CD8-positive, alpha-beta memory T cell (primary cell): ENCODE measurements at places on chromosomes 1 and 21.

- no peak for DNase-seq
These were observed 64.6 kb downstream of the KDM1A start for GRCh38 chr1:23083714-23084480.

DNA sequence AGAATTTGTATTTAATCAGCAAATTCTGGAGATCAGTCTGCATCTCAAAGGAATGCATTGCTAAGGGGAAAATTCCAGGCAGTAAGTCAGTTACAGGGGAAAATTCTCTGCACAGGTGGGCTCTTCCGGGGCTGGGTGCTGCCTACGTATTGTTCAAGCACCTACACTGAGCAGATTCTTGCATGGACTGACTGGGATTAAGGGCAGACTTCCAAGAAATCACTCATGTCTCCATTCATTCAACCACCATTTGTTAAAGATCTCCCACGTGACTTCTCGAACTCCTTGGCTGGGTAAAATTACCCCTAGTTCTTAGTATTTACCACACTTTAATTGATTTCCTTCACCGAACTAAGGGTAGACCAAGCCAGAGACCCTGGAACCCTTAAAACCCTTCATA is 28.2 kb upstream of the KCNE1 start:
- no peak for DNase-seq

DNA sequence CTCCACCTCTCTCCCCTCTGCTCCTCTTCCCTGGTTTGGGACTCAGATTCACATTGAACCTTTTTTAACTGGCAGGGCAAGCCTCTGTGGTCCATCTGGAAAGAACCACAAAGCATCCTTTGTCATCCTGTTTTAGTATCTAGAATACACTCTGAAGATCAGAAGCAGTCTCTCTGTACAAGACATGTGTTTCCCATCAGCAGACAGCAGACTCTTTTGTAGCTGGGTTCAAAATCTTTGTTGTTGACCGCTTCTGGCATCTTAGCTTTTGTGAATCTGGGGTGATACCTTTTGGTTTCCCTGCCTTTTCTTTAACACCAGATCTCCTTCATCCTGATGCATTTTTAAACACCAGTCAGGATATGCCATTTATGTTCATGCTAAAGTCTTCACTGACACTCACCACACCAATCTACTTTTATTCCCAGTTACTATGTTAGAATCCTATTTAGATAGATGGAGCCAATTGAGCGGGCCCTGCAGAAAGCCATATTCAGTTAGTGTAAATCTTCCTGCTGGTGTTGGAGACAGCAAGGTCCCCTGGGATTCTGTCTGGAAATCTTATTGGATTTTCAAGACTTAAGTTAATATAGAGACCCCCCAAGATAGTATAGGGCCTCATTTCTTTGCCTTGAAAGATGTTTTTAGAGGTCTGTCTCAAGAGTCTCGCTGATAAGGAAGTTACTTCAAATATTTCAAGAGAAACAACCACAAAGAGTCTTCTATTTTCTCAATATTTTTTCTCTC is 51.1 kb downstream of the ST6GALNAC3 start:
- no peak for DNase-seq

GRCh38 chr1:5861871-5862825 is 130.1 kb downstream of the NPHP4 start:
- no peak for DNase-seq

GRCh38 chr21:38242061-38242460 is 14.7 kb upstream of the KCNJ15 start:
- no peak for DNase-seq

DNA sequence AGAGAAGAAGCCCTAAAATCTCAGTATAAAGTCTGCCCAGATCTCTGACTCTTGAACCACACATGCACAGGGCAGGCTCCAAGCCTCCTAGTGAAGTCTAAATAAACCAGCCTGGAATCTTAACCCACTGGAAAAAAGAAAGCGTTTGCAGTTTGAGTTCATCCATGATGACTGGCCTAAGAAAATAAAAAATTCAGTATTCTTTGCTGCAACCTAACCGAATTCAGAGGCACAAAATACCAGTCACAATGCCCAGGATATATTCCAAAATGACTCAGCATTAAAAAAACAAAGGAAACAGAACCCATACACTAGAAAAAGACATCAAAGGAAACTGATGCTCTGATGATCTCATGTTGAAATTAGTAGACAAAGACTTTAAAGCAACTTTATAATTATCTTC is 269.2 kb downstream of the SDCCAG8 start:
- DNase-seq, result no peak

GRCh38 chr21:42570841-42571387 is 57.3 kb downstream of the SLC37A1 start:
- DNase-seq, result no peak

DNA sequence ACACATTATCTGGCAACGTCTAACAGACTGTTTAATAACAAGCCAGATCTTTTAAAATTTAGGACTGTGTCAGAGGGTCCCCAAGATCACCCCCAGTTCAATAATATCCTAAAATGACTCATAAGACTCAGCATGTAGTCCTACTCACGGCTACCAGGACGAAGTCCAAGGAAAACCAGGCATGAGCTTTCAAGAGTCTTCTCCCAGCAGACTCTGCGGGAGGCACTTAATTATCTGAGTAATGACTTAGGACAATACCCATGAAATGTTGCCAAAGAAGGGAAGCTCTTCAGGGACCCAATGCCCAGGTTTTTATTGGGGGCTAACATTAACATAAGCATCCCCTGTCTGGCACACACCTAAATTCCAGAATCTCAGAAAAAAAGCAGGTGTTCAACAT is 7.0 kb downstream of the HFM1 start:
- DNase-seq, result no peak

DNA sequence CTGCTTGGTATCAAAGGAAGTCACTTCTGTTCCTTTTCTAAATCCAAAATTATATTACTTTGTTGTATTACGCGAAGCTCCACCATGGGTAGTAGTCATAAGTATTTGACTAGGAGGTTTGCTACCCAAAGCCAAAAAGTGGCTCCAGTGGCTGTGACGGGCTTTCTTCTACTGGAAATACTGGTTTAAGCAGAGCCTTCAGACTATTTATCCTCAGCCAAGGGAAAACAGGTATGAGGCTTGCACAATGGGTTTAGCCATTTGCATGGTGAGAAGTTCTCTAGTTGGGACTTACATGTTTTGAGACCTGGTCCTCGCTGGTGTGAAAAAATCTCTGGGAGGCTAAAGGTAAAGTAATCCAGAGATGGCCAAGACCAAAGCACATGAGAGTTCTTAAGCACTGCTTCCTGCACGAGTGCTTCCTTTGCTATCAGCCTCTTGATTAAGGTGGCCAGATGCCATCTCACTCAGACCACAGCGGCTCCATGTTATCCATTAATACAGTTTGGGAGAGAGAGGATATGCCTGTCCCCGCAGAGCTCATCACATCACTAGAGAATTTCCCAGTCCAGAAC is 121.2 kb downstream of the PIK3R3 start:
- no peak for DNase-seq

DNA sequence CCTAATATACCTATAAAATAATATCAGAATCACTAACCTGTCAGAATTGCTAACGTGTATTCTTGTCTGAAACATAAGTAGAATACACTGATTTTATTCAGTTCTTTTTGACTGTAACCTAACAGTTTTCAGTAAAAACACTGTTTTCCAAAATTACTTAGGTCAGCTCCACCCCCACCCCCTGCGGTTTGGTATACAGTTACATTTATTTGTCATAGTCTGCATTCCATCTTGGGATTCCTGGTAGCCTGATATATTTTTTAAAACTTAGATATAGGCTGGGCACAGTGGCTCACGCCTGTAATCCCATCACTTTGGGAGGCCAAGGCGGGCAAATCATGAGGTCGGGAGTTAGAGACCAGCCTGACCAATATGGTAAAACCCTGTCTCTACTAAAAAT is 19.8 kb upstream of the ABCD3 start:
- no peak for DNase-seq

DNA sequence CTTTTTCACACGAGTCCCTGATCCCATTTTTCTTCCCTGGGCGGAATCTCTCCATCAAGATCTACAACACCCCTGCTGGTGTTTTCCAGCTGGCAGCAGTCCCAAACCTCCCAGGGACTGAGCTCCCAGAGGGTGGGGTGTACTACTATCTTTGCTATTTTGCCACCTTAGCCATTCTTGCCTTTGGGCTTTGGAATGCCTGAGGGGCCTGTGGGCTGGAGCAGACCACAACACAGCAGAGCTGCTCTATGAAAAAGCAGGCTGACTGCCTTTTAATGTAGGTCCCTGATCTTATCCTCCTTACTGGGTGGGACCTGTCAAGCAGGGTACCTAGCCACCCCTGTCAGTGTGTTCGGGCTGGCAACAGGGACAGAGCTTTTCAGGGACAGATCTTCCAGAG is 91.9 kb downstream of the KCNT2 start:
- DNase-seq, result no peak

GRCh38 chr1:10726355-10726754 is 70.1 kb downstream of the CASZ1 start:
- no peak for DNase-seq

DNA sequence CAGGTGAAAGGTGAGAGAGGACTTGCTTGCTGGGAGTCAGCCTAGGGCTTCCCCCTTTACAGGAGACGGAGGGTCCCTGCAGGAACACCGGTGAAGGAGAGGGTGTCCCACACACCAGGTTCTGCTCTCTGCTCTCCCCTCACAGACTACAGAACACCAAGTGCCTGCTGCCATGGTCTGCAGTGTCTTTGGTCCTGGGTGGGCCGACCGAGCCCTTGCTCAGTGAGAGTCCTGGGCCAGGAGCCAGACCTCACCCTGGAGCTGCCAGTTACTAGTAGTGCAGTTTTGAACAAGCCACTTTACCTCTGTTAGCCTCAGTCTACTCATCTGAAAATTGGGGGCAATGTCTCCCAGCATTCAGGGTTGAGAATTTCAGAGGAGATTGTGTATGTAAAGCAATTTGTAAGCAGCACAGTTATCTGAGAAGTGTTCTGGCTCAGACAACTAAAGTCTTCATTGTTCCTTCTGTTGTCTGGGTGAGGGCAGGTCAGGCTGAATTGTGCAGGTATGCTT is 2.7 kb upstream of the IL6R start:
- DNase-seq, result no peak

GRCh38 chr1:165639821-165640623 is 9.0 kb downstream of the MGST3 start:
- no peak for DNase-seq
